ENCODE measurements at places on chromosomes 3 and 15.

DNA sequence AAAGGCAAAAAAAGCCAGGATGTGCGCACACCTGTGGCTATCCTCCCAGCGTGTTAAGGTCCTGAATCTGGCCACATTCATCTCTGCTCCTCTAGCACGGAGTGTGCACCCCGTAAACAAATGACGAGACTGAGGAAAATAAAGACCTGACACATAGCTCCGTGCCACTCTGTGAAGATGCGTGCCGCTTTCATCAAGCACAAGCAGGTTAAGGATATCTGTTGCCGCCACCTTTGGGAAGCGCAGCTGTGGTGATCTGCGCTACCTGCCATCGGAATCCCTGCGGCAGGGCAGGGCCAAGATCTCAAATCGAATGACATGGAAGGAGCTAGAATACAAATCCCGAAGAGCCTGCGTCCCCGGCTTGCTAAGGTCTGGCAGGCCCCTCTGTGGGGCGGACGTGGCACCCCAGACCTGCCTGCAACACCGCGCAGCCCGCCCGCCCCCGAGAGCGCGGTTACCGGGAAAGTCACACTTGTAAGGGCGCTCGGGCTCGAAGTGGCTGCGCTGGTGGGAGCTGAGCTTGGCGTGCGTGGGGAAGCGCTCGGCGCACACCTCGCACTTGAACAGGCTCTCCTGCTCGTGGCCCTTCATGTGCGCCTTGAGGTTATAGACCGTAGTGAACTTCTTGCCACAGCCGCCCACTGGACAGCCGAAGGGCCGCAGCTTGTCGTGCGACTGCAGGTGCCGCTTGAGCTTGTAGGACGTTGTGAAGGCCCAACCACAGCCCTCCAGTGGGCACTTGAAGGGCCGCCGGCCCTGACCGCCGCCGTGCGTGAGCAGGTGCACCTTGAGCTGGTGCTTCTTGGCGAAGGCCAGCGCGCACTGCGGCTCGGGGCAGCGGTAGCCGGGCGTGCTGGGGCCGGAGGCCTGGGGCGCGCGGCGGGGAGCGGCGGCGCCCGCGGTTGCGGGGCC lies 936 bp downstream of the ZXDC start:
- no peak for DNase-seq

DNA sequence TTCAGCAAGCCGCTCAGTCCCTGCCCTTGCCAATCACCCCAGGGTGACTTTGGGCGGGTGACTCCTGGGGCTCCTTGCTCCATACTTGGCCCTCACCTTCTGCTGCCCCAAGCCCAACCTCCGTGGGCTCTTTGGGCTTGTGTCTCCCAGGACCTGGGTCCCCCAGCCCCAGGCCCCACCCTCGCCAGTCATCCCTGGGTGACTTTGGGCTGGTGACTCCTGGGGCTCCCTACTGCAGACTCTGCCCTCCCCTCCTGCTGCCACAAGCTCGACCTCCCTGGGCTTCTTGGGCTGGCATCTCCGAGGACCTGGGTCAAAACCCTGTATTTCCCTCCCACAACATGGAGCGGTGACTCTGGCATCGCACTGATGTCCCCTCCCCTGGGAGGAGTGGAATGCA lies 151.5 kb downstream of the GOLGA6L4 start:
- no peak for DNase-seq

DNA sequence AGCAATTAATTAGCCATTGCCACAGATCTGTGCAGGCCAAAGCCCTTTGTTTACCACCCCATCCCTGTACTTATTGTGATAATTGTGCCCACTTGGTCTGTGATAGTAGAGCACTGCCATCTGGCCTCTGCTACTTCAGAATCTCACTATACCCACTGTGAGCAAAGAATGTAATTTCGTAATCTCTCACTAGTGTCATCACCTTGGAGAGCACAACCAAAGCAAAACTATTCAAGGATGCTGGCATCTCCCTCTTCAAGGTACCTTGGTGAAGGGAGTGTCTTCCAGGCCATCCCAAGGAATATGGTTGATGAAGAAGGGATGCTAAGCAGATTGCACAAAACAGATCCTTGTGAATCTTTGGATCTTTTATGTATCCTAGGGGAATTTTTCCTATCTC lies 34.7 kb upstream of the NOX5 start:
- no peak for DNase-seq

DNA sequence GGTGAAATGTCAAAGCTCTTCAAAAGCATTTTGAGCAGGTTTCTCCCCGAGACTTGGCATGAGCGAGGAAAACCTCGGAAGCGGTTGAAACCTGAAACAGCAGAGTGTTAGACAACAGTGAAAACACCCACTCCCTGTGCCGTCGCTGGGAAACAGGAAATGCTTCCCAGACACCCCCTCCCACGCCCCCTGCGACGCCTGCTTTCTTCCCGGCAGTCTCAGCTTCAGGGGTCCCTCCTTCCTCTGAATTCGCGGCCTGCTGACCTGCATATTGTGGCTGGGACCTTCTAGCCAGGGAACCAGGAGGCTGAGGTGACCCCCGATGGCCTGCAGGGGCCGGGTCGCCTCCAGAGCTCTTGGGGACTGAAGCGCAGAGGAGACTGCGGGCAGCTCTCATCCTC lies 250.6 kb upstream of the LYSMD4 start:
- no peak for DNase-seq
